Cerebellar cortex (tissue), 1 donor: ENCODE measurements at places on chromosomes 5 and 9.

DNA sequence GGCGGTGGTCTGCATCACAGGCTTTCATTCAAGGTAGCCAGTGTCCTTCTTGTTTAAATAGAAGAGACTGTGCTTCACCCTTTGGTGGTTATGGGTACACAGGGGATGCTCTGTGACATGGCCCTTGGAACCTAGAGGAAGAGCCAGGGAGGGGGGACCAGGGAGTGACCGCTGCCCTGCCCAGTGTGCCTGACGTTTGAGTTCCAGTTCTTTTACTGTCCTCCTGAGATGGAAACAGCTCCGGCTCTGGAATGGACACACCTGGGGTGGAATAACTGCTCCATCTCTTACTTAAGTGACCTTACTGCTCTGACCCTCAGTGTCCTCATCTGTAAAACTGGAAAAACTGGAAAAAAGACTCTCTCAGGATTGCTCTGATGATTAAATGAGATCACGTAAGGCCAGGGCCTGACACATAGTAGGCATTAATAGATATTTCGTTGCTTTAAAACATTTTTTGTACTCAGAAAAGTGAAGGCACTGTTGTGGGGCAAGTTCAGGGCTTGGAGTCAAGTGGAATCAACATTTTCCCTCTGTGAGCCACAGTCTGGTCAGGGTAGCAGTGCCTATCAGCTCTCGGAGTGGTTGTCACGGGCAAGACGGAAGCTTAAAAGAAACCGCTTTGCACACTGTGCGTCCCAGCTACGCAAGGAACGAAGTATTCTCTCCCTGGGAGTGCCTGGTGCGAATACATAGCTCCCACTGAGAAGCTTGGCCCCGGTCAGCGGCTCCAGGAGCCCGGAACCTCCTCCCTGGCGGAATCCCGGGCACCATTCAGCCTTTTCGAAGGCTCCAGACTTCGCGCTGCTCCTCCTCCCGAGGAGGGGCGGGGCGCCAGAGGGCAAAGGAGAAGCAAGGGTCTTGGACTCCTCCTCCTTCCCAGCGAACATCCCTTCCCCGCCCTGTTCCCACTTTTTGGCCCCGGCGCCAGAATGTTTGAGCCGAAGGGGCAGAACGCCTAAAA, 5.8 kb downstream of the POU4F3 start:
- no peak for DNase-seq

DNA sequence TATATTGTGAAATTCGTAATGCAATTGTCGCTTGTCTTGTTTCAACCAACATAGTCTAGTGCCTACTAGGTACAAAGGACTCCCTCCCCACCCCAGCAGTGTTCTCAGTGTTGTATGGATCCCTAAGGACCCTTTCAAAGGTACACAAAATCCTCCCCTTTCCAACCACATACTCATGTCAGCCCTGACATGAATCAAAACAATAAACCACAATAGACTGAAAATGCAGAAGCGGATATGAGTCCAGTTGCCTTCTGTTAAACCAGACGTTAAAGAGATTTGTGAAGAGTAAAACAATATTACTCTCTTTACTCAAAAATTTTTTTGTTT, 82.4 kb upstream of the IFNK start:
- no peak for DNase-seq

- DNase-seq: no peak
These were observed 89.2 kb downstream of the HMCN2 start for GRCh38 chr9:130354806-130355205.

- DNase-seq: no peak
These were observed 65.7 kb upstream of the ANKH start for GRCh38 chr5:14937254-14937653.

- no peak for DNase-seq
These were observed 48.0 kb downstream of the SHLD3 start for GRCh38 chr5:65672796-65673195.

DNA sequence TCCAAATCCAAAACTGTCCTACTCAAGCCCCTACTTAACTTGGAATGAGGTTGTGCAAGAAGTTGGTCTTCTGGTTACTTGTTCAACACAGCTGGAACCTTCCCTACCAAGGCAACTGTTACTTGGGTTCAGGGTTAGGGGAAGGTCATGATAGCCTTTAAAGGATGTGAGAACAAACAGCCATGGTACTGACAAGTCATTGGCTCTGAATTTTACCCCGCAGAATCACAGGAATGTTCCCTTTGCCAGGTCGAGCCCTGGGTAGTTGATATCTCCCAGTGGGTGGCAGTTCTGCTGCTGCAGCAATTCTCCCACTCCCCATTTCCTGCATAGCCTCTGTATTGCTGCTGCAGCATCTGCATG, 396.1 kb upstream of the MPDZ start:
- DNase-seq: no peak

DNA sequence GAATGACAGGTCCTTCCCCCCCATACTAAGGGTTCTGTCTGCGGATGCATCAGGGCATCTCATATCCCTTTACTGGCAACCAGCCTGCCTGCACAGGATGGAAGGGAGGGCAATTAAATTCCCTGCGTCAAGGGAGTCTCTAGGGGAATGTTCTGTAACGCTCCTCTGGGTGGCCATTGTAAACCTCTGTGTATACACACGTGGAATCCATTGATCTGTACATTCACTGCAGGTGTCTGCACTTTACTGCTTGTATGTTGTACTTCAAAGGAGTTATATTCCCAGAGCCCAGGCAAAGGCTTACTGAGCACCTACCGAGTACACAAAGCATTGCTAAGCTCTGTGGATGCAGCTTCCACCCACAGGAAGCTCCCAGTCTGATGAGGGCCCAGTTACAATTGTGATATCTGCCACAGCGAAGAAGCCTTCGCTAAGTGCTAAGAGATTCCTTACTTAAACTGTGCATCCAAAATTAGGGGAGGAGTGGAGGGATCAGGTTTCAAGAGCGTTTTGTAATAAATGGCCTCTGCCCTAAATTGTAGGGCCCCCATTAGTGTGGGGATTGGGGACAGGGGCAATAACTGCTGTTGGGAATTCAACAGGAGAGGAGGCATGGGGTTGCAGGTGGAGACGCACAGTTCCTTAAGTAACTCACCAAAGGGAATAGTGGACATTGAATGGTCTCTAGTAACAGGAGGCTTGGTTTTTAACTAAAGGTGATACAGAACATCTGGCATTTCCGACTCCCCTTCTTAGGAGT, 1.5 kb upstream of the RETREG1 start:
- DNase-seq: peak; percentile 10

- DNase-seq: no peak
These were observed 1.3 kb downstream of the TNFSF15 start for GRCh38 chr9:114804505-114804904.

DNA sequence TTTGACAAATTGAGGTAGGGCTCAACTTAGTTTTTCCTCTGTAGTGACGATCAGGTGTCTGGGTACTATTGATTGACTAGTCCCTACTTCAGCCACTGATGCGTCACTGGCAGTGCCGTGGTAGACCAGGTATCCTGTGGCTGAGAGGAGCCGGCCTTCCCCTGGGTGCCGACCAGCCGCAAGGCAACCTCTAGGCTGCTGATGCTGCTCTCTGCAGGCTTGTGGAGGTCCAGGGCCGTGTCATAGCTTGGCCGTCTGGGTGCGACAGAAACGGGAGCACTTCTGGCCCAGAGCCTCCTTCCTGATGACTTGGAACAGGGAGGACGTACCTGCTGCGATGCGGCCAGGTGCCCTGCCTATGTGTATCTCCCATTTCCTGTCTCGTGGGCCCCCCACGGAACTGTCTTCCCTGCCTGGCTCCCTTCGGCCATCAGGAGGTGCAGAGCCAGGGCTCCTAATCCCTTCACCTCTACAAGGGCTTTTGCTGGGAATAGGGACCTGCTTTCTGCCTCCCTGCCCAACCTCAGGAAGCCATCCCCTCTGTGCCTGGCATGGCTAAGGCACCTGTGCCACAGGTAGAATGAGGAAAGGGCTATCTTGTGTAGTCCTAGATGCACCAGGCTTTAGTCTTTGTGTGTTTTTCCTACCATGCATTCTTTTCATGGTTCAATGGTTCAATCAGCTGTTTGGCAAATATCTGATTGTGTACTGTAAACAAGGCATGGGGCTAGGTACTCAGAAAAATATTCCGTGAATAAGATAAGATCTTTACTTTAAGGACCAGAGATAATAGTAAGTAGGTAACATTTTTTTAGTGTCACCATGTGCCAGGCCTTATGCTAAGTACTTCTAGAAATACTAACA, 44.6 kb downstream of the MVB12B start:
- DNase-seq: peak; percentile 40

DNA sequence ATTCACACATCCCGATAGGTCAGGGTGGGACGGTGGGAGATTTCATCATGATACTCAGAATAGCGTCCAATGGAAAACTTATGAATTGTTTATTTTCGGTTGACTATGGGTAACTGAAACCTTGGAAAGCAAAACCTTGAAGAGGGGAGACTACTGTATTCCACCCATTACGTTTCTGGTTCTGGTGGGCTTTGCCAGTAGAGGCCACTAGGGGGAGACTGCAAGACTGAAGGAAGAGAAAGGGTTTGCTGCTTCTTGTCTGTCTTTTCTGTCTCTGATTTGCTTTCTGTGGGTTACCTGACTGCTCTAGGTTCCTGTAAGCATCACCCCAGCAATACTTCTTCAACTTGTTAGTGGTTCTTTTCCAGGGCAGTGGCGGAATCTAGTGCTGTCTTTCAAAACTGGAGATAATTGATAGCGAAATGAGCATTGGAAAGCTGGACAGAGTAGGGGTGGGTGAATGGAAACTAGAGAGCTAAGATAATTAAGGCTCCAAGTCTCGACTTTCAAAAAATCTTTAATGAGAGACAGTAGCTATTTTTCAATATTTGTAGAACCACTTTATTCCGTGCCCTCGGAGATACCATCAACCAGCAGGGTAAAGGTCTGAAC, 27.0 kb downstream of the GRIN3A start:
- no peak for DNase-seq

GRCh38 chr5:40021007-40021406, 596.2 kb upstream of the DAB2 start:
- no peak for DNase-seq

DNA sequence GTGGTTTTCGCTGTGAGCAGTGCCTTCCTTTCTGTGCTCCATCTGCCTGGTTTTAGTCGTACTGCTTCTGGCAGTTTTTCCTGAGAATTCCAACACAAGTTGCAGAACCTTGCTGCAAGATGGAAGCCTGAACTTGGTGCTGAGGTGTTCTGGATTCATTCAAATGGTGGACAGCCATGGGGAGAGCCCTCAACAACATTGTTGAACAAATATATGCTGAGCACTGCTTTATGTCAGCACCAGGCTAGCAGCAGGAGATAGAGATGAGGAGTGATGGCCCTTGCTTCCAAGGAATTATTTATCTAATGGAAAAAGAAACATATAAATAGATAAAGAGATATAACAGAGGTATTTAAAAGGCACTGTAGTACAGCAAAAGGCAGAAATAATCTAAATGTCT, 7.3 kb upstream of the RPS6 start:
- no peak for DNase-seq

- peak; percentile 4 for DNase-seq
These were observed 86.7 kb upstream of the ALDH1A1 start for GRCh38 chr9:73039271-73040263.

GRCh38 chr5:157740229-157740610, 3.3 kb upstream of the LSM11 start:
- DNase-seq: peak; percentile 20

GRCh38 chr5:122312591-122313406, 762 bp downstream of the SNCAIP start:
- peak; percentile 68 for DNase-seq
